ENCODE measurements at places on chromosomes 4 and X. TPM values are rescaled to one million over a fixed set of nuclear protein-coding genes. Genes with fewer than 3 reads are reported as not detected.

The ATP6AP1 gene
- 93.2 TPM for total RNA-seq

The NPFFR2 gene
- total RNA-seq, result not detected

The DDX3X gene
- total RNA-seq, result 235 TPM

The ETNPPL gene
- total RNA-seq, result not detected

The GIMD1 gene
- total RNA-seq, result not detected

The ANKRD50 gene
- 20.7 TPM for total RNA-seq

The ADH1B gene
- total RNA-seq, result 126 TPM

DNA sequence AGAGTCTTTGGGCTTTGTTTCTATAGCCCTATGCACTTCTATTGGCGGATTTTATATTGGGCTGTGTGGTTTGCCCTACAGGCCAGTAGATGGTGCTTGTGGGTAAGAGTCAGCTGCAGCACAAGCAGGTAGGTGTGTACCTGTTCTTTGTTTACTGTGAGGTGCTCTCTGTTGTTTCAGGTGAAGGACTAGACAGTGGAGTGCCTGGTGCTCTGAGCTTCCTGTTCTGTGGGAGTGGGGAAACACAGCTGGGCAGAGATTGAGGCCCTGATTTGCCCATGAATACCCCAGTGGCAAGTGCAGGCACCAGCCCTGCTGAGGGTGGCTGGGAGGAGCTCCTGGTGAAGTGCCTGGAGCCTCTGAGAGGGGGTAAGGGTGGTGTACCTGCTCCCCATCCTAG, 26.3 kb upstream of the UCP1 start:
- no peak for DNase-seq

DNA sequence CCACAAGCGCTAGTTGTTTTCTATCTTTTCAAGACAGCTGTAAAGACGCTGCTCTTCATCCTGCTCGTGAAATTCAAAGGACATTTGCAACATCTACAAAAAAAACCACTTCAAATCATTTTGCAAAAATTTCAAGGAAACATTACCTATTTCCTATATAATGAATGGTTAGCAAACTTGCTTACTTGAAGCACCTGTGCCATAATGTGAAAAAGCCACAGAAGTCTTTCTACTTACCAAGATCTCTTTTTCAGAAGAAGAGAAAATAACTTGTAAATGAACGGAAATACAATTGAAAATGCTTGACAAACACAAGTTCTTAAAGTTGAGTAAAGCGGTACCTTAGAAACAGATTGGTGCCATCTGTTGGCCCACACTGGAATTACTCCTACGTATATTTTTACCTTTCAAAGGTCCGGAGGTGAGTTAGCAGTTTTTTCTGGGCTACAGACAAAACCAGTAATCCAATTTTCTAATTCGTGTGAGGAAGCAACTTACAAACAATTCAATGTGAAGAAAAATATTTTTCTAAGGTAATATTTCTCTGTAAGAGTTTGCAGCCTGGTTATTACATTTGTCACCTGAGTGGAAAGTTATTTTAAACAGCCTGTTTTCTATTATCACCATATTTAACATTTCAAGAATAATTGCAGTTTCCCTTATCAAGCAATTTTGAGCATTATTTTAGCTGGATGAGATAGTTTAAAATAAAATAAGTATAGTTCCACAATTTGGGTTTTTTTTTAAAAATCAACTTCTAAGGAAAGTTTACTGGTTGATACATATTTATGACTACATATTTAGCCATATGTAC, at the start of gene TLR6:
TLR6 (minus strand) TSS at position 294 of the 814 bp plus-strand sequence. CDS start 27,344 bp downstream, outside the sequence.
- DNase-seq, result peak; percentile 60

DNA sequence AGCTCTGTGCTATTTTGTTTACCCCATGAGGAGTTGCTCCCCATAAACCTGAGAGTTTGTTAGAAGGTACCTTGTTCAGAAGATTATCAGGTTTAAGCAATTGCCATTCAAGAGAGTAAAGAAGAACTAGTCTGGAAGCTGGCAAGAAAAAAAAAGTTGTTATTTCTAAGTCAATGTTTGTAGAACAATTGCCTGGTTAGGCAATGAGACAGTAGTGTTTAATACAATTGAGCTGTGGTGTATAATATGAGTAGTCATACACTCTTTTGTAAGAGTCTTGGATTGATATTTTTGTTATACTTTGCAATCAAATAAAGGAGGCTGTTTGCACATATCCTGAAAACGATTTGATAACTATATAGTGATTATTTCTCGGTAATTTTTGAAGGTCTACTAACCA, 44.7 kb downstream of the GALNT7 start:
- DNase-seq, result no peak

GRCh38 chr4:104064646-104065577, 345.1 kb upstream of the TACR3 start:
- DNase-seq, result peak; percentile 45

DNA sequence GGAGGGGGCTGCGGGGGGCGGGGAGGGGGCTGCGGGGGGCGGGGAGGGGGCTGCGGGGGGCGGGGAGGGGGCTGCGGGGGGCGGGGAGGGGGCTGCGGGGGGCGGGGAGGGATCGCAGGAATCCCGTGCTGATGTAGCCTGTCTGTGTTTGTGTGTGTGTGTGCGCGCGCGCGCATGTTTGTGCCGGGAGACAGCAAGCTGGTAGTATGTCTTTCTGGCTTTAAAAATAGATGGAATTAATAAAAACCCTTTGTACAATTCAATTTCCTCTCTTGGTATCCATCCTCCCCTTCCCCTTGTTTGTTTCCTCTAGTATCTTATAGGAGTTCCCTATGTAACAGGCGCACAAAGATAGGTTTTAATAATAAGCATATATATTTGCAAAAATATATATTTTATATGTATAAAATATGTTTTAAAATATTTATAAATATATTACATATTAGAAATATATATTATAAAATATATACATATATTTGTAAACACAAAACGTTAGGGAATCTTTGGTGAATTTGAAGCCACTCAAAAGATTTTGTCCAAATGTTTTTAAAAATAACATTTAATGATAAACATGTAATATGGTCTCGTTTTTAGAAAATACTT, 782 bp downstream of the ARHGAP24 start:
- DNase-seq, result peak; percentile 81

DNA sequence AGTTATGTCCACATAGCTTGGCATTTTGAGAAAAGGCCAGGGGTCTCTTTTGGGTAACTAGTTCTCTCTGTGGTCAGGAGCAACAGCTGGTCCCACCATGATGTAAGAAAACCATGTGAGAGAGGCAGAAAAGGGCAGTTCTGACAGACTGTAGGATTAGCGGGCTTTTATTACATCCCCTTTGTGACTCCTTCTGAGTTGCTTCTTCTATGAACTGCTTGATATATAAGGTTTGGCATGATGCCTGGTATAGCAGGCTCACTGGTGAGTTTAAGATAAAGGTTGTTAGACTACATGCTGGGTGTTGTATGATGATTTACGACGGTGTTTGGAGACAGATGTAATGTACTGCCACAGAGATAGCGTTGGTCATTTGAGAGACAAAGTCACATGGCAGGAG, 2308.1 kb upstream of the AGA start:
- no peak for DNase-seq

- DNase-seq, result no peak
Observed at GRCh38 chr4:100820249-100820648, 302.4 kb upstream of the EMCN start.

DNA sequence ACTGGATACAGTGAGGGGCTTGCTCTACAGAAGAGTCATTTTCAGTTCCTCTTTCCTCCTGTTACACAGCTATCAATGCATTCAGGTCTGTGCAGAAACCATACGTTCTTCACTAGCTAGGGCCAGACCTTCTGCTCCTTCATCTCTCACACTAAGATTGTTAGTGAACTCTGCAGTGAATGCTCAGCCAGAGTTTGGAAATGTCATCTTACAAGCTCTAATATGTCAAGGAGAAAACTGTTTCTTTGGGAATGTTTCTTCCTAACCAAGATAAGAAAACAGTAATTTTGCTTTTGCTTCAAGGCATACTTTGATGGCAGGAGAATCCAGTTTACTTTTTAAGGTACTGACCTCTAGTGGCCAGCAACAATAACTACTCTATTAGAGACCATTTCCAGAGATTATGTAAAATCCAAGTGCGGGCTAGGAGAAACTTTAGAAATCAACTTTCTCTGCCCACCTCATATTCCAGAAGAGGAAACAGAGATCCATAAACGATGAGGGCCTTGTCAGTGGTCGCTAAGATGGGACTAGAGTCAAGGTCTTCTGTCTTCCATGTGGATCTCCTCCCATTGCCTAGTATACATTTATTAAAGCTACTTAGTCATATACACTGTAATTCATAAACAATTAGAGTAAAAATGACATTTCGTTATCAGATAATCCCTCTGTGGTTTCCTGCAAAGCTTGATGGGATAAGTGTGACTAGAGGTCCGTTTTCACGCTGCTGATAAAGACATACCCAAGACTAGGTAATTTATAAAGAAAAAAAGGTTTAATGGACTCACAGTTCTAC, 12.1 kb upstream of the CC2D2A start:
- DNase-seq, result no peak

- peak; percentile 71 for DNase-seq
Observed at GRCh38 chrX:71128915-71129765, 10.7 kb downstream of the MED12 start.

GRCh38 chr4:60389633-60390032, 810.5 kb upstream of the ADGRL3 start:
- no peak for DNase-seq

DNA sequence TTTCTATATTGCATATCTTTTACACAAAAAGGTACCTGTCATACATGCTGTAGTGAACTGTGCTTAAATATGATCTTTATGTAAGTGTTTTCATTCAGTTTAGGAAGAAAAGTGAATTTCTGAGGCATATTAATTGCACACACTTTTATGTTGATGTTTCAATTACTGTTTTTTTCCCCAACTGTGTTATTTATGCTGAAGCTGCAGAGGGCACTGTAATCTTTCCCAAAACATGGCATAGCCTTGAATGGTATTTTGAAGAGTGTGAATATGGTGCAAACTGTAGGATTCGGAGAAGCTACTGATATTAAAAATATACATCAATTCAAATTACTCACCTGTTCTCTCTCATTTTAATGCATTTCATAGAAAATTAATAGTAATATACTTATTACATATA, 6.0 kb upstream of the CENPE start:
- no peak for DNase-seq

- no peak for DNase-seq
Observed at GRCh38 chrX:150044556-150044955, 106.3 kb upstream of the EOLA2 start.

GRCh38 chrX:52359614-52360232, 9.1 kb upstream of the XAGE2 start:
- DNase-seq, result no peak

- peak; percentile 47 for DNase-seq
Observed at GRCh38 chrX:41923978-41924683, 777 bp upstream of the CASK start.

- no peak for DNase-seq
Observed at GRCh38 chr4:159481936-159482335, 379.1 kb downstream of the RAPGEF2 start.

GRCh38 chr4:169649545-169650226, 29.3 kb downstream of the CLCN3 start:
- DNase-seq, result no peak

- no peak for DNase-seq
Observed at GRCh38 chrX:5145957-5146356, 1082.7 kb downstream of the NLGN4X start.

- no peak for DNase-seq
Observed at GRCh38 chr4:26372076-26372475, 51.3 kb downstream of the RBPJ start.

DNA sequence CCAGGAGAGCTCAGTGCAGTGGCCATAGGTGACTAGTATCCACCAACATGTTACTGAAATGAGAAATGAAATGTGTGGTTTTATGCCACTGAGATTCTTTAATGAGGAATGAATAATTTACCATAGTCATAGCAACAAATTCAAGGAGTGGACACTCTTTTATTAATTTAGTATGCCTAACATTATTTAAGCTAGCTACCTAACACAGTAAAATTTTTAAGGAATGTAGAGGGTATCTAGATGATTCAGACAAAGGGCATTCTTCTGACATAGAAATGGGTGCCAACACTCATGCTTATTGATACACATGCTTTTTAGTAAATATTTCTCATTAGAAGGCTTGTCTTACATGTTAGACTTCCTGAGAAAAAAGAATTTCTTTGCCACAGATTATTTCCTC, 33.3 kb upstream of the SULT1B1 start:
- DNase-seq, result no peak

DNA sequence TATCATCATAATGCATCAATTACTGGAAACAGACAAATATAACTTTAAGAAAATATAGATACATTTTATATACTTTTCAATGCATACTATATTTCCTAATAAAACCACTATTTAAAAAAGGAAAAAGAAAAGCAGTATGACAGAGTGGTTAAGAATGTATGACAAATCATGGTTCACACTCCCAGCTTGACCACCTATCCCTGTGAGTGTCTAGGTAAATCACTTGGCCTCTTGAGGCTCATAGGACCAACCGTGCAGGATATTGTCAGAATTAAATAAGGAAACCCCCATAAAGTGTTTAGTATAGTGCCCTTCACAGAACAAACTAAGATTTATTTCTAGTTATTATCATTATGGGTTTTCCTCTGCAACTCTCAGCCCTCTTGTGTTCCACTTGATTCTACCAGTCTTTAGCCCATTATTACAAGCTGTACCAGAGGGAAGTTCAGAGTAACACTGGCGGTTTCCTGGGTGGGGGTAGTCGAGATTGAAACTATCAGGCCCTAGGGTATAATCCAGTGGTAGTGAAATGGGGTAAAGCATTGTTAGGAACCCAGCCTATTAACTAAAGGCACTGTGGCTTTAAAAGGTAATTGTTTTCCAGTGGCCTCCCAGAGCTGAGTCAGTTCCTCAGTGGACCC, 55.5 kb upstream of the PAK3 start:
- DNase-seq, result no peak

DNA sequence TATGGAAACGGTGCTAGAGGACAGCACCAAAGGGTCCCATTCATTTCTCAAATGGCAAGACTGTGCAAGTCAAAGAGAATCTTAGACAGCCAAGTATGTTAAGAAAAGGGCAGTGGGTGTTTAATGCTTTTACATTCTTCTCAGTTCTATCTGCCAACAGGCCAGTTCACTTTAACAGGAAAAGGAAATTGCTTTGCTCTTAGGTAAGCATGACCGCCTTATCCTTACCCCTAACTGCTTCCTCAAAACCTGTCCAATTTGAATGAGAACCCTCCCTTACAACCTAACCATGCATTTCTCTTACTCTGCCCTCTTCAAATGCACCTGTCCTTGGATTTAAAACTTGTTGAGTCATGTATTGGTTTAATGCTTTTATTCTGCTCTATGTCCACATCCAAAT, 44.5 kb upstream of the BLTP1 start:
- no peak for DNase-seq

GRCh38 chr4:15714646-15715435, 12.0 kb downstream of the BST1 start:
- DNase-seq, result no peak
